ENCODE measurements at places on chromosomes 13 and 19. TPM values are rescaled to one million over a fixed set of nuclear protein-coding genes. Genes with fewer than 3 reads are reported as not detected.

- no peak for DNase-seq
These were observed 1.9 kb downstream of the PLIN4 start for GRCh38 chr19:4516199-4516938.

The ZNF566 gene
- total RNA-seq, result 7.3 TPM

The KIR2DL1 gene
- not detected for total RNA-seq

The TUBA3C gene
- not detected for total RNA-seq

The EPSTI1 gene
- total RNA-seq, result 5.4 TPM

All from H4 (cell line).